ENCODE measurements at places on chromosomes 4 and X. TPM values are rescaled to one million over a fixed set of nuclear protein-coding genes. Genes with fewer than 3 reads are reported as not detected.

DNA sequence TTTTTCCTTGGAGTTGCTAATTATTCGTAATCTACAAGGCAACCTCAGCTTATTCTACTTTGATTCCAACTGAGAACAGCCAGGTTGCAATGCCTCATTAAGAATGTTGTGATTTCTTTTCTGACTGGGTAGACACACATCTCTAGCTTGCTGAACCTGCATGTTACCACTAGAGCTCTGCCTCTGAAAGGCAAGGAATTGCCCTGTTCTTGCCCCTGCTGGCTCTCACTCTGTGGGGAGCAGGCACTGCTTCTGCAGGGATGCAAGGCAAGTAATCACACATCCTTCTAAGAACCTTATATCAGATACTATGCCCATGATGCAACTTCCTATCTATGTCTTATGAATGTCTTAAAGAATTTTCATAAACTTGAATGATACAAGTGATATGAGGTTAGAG, 503.2 kb downstream of the PACRGL start:
- no peak for DNase-seq

- DNase-seq, result peak; percentile 52
Measured at GRCh38 chr4:95835672-95836071, 4.2 kb upstream of the PDHA2 start.

GRCh38 chr4:185118876-185119275, 24.2 kb upstream of the SLC25A4 start:
- DNase-seq, result no peak

- no peak for DNase-seq
Measured at GRCh38 chrX:153908219-153908860, 3.9 kb downstream of the AVPR2 start.

DNA sequence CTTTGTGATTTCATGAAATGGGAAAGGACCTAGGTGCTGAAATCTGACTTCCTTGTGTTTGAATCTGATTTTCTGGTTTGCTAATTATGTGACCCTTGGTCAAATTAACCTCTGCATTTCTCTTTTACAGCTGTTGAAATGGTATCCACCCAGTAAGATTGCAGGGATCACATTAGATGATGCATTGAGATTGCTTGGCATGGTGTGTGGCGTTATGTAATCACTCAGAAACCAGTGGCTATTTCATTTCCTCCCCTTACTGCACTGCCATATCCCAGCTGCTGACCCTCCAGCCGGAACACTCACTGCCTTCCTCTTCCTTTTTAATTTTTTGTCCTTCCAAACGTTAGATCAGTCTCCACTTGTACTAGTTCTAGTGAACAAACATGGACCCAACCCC, 79.0 kb downstream of the KLHL8 start:
- no peak for DNase-seq

GRCh38 chrX:115233497-115234455, at the start of gene LRCH2:
TSS of gene LRCH2 (minus strand) at chrX:115234096. CDS start at chrX:115234041, 55 bp downstream.
- DNase-seq, result peak; percentile 45

- DNase-seq, result no peak
Measured at GRCh38 chrX:136192839-136193414, 45.6 kb downstream of the FHL1 start.

GRCh38 chr4:42671431-42672194, 14.7 kb upstream of the ATP8A1 start:
- no peak for DNase-seq

DNA sequence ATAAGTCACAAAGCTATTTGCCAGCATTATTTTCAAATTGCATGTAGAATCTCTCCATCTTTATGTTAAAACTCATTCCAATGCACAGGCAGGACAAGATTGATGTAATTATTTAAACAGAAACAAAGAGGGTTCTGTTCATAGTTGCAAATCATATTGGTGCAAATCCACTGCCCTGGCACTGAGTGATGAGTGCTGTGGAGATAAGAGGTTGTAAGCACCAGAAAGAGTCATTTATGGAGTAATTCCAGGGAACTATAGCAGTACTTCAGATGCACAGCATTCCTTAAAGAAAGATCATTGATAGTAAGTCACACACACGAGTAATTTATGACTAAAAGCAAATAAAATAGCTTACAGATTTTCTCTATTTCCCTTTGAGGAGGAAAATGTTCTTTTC, 337.7 kb upstream of the CTSO start:
- DNase-seq, result no peak

GRCh38 chrX:16445166-16445752, 204.7 kb upstream of the S100G start:
- peak; percentile 40 for DNase-seq

GRCh38 chr4:53014881-53015280, 152.8 kb downstream of the RASL11B start:
- no peak for DNase-seq

GRCh38 chrX:33129607-33130006, 81.7 kb downstream of the DMD start:
- no peak for DNase-seq

- DNase-seq, result peak; percentile 2
Measured at GRCh38 chrX:29940750-29941149, 274.6 kb upstream of the MAGEB2 start.

- DNase-seq, result no peak
Measured at GRCh38 chrX:130280901-130281300, 12.2 kb upstream of the ZNF280C start.

DNA sequence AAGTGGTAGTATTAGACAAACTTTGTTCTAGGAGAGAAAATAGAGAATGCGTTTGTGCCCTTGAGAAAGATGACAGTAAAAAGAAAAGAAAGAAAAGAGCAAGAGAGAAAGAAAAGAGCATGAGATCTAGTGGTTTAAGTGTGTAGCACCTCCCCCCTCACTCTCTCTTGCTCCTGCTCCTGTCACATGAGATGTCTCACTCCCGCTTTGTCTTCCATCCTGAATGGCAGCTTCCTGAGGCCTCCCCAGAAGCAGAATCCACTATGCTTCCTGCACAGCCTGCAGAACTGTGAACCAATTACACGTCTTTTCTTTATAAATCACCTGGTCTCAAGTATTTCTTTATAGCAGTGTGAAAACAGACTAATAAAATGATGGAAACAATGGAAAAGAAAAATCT, 499.6 kb downstream of the ACTRT1 start:
- DNase-seq, result no peak

GRCh38 chrX:155215443-155216178, 649 bp upstream of the VBP1 start:
- DNase-seq, result no peak

DNA sequence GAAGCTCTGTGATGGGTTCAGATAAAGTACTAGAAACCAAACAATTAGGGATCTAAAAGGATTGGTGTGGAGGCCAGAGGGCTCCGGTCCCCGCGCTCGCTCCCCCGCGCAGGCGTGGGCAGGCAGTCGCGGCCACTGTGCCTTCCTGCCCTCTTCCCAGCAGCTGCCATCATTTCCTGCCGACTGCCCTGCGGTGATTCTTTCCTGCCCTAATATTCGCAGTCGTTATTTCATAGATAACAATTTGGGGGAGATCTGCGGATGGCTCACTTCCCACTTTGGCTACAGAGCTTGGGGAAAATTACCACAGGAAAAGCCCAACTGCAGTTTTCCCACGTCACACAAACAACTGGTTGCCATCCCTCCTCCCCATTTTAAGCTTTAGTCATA, 2.2 kb downstream of the GRIA2 start:
- DNase-seq, result no peak

GRCh38 chrX:79330022-79330421, 37.1 kb downstream of the ITM2A start:
- peak; percentile 15 for DNase-seq

GRCh38 chr4:156598138-156598681, 373.4 kb downstream of the PDGFC start:
- no peak for DNase-seq

DNA sequence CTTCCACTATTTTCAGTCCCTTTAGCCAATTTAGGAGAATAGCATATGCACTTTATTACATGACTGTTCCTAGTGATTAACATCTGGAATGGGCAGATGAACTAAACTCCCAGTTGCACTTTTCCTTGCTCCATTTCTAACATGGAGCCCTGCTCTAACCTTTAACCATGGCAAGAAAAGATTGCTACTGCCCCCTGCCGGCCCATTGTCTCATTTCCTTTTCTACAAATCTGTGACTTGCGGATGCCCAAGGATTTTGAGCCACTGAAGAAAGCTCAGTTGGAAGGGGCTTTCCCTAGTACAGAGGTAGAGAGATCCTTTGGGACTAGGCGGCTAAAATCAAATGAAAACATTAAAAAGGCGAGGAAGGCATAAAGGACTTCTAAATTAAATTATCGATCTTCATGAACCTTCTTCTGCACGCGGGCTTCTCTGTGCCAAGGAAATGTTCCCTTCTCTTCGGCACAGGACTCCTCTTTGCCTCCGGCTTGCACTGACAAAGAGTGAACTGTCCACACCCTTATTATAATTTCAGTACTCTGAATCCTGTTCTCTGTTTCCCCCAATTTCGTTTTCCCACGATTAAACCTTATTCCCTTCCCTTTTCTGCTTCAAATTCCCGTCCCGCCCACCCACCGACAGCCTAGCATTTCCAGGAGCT, 577 bp upstream of the GLRA2 start:
- DNase-seq, result peak; percentile 80

- no peak for DNase-seq
Measured at GRCh38 chr4:108168160-108168670, 517 bp downstream of the LEF1 start.

GRCh38 chr4:10565166-10565780, 108.0 kb upstream of the ZNF518B start:
- peak; percentile 98 for DNase-seq

- no peak for DNase-seq
Measured at GRCh38 chr4:79850626-79851025, 222.4 kb downstream of the ANTXR2 start.

DNA sequence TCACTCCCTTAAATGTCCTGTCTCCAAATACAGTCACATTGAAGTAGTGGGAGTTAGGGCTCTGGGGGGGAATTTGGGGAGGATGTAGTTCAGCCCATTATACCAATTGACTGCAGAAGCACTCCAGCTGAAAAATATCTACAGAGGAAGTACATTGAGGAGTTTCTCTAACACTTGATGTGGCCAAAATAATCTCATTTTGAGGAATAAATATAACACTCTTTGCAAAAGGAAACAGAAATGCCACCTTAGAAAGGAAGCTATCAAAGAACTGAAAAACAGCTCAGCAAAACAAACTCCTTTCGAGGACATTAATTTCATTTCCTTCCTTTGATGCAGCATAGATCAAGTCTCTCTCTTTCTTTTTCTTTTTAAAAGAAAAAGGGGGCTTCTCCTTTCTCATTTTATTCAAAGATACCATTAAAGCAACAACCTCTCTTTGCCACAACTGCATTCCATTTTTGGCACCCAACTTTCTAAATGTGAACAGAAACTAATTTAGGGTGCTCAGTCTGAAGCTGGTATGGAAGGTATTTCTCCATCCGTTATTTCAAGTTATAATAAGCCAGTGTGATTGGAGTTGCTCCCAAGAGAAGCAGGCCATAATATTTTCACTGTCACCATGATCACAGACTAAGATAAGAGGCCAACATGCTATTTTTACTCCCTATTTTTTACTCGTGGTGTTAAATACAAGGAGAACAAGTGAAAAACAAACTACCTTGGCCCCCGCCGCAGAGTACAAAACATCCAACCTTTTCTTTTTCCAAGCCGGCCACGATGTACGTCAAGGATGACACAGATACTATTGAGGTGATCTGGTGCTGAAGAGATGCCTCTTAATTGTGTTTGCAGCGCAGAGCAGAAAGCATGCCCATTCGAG, 230.4 kb upstream of the GATB start:
- no peak for DNase-seq

- no peak for DNase-seq
Measured at GRCh38 chrX:53241558-53241957, 16.6 kb upstream of the KDM5C start.

DNA sequence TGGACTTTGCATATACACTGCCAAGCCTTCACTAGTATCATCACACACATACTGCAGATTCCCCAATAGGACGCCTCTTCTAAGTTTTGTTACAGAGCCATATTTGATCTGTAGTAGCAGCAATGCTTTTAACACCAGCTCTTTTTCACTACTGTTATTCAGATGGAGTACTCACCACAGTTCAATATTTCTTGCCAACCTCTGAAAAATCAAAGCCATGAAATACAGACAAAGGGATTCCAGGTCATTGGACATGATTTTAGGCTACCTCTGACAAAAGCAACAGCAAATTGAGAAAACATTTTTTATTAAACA, 390.7 kb upstream of the ADGRL3 start:
- DNase-seq, result no peak

- DNase-seq, result peak; percentile 5
Measured at GRCh38 chrX:118975831-118976598, 1.6 kb downstream of the LONRF3 start.

GRCh38 chrX:24215272-24215671, 65.7 kb downstream of the ZFX start:
- no peak for DNase-seq

Gene COL4A6
- not detected for total RNA-seq

Gene EGFL6
- not detected for total RNA-seq

Gene CDKL2
- not detected for total RNA-seq

Gene HS6ST2
- 4.6 TPM for total RNA-seq

Gene SULT1B1
- total RNA-seq, result not detected

Gene CYP2U1
- total RNA-seq, result 9.5 TPM

Gene GAGE12D
- not detected for total RNA-seq

Gene SORBS2
- 49.8 TPM for total RNA-seq

Gene ERCC6L
- total RNA-seq, result 5.8 TPM

Gene PDGFC
- 5.4 TPM for total RNA-seq
